ENCODE measurements at places on chromosomes 2 and 18.
A peak's percentile ranks its signal among the peaks of the same experiment; 100 is the strongest.

- H3K4me1 ChIP-seq, result no peaks in the 10 kb centered on the region
- no peaks in the 10 kb centered on the region for H3K36me3 ChIP-seq
- DNase-seq, result no peak
- H3K27ac ChIP-seq, result no peak overlapping the region
These were observed 110.1 kb upstream of the FBXO11 start for GRCh38 chr2:48016225-48017019.

- no peak overlapping the region for H3K4me3 ChIP-seq
- peaks cover 7% of the 10 kb centered on the region for H3K36me3 ChIP-seq
- H3K27me3 ChIP-seq, result no peaks in the 10 kb centered on the region
- no peak overlapping the region for H3K27ac ChIP-seq
- no peak for DNase-seq
- no peaks in the 10 kb centered on the region for H3K4me1 ChIP-seq
These were observed 22.2 kb downstream of the BUB1 start for GRCh38 chr2:110655701-110656100.

DNA sequence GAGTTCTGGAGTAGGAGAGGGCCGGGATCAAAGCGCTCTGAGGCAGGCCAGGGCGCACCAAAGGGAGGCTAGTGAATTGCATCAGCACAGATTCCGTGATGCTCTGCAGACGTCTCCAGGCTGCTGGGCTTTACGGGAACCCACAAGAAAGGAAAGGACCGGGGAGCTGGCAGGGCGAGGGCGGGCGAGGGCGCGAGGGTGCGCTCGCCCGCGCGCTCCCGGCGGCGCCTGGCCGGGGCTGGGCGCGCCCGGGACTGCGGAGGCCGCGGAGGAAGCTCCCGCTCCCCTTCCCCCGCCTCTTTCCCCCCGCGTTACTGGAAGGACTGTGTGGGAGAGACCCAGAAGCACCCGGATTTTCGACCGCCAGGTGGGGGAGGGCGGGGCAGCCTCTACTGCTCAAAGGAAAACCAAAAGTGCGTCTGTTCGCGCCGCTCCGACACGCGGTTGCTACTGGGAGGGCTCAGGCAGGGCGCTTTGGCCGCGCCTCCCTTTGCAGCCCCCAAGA lies 2.4 kb upstream of the FOSL2 start:
- H3K4me3 ChIP-seq, result peak overlapping the region; percentile 74
- no peak overlapping the region for H3K27ac ChIP-seq
- 0 out of 2 replicates have a peak, but pooled peaks cover 4% of the 10 kb centered on the region for H3K4me1 ChIP-seq
- 0 out of 2 replicates have a peak, but pooled peaks cover 2% of the 10 kb centered on the region for H3K27me3 ChIP-seq
- no peak for DNase-seq

DNA sequence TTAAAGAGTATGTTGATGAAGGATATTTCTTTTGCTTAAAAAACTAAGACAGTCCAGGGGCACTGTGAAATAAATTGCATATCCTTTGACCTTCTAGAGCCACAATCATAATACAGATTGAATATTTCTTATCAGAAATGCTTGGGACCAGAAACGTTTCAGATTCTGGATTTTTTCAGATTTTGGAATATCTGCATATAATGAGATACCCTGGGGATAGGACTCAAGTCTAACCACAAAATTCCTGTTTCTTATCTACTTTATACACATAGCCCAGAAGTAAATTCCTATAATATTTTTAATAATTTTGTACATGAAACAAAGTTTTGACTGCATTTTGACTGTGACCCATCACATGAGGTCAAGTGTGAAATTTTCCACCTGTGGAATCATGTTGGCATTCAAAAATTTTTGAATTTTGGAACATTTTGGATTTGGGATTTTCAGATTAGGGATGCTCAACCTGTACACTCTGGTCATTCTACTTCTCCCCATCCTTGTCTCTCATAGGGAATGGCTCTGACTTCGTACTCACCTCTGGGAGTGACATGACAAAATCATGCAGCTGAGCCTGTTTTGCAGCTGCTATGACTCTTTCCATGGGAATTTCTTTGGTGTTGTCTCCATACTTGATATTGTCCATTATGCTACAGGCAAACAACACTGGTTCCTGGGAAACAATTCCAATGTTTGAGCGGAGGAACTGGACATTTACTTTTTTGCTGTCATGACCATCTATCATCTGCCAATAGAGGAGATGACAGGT lies 25.7 kb downstream of the G6PC2 start:
- DNase-seq, result no peak
- H3K4me3 ChIP-seq, result no peak overlapping the region
- H3K36me3 ChIP-seq, result no peaks in the 10 kb centered on the region
- H3K27me3 ChIP-seq, result peaks cover 1% of the 10 kb centered on the region

DNA sequence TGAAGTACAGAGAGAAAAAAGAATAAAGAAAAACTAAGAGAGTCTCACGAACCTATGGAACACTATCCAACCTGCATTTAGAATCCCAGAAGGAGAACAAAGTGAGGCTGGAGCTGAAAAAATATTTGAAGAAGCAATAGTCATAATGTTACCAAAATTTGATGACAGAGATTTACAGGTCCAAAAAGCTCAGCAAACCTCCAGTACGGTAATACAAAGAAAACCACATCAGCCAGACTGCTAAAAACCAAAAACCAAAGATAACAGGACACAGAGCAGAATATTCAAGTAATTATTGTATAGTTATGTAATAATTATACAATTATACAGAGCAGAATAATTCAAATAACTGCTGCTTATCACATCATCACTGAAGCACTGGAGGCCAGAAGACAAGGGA lies 23.7 kb downstream of the ATL2 start:
- no peak overlapping the region for H3K27ac ChIP-seq
- no peak overlapping the region for H3K4me3 ChIP-seq
- H3K4me1 ChIP-seq, result no peaks in the 10 kb centered on the region
- H3K36me3 ChIP-seq, result no peaks in the 10 kb centered on the region
- no peaks in the 10 kb centered on the region for H3K27me3 ChIP-seq

- no peak overlapping the region for H3K27ac ChIP-seq
- no peaks in the 10 kb centered on the region for H3K27me3 ChIP-seq
- H3K4me3 ChIP-seq, result no peak overlapping the region
- no peaks in the 10 kb centered on the region for H3K4me1 ChIP-seq
These were observed 36.9 kb downstream of the CNGA3 start for GRCh38 chr2:98383166-98383565.

DNA sequence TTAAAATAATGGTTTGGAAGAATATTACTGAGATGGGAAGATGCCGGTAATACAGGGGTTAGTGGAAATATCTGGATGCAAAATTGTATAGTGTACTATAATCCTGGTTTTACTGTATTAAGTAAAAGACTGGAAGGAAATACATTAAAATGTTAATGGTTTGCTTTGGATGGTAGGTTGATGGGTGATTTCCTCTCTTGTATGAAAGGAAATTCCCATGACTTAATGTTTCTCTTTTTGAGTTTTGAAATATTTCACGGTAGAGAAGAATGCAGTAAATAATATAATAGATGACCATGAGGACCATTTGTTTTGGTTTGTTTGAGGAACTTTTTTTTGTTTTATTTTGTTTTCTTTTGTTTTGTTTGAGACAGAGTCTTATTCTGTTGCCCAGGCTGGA lies 8.2 kb downstream of the SPTBN1 start:
- no peaks in the 10 kb centered on the region for H3K27me3 ChIP-seq
- H3K4me1 ChIP-seq, result no peaks in the 10 kb centered on the region
- H3K36me3 ChIP-seq, result no peaks in the 10 kb centered on the region

- no peak within 1 kb of the TSS for H3K27ac ChIP-seq
- H3K27me3 ChIP-seq, result no peaks in the 10 kb centered on the region
- H3K36me3 ChIP-seq, result no peaks in the 10 kb centered on the region
- no peak within 1 kb of the TSS for H3K4me3 ChIP-seq
- DNase-seq, result no peak
These were observed at the start of gene ALPG for GRCh38 chr2:232406556-232407310. Gene ALPG (plus strand): TSS chr2:232406844. CDS start chr2:232406895, 51 bp downstream.

DNA sequence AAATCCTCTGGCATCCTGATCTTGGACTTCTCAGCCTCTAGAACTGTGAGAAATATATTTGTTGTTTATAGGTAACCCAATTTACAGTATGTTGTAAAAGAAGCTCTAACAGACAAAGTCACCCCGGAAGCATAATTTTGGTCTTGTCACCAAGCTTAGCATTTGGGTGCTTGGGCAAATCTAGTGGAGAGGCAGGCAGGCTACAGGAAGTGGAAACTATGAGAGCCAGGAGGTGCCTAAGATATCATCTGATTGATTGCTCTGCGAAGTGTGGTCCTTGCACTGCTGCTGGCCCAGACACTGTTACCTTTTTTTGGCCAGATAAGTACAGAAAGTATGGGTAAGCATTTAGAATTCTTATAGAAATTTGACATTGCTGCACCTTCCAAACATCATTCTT lies 102.9 kb downstream of the CDC42EP3 start:
- H3K36me3 ChIP-seq, result no peaks in the 10 kb centered on the region
- H3K27ac ChIP-seq, result 0 out of 2 replicates have a peak overlapping the region, but pooled peaks have one; percentile 5
- no peak overlapping the region for H3K4me3 ChIP-seq
- no peaks in the 10 kb centered on the region for H3K27me3 ChIP-seq
- H3K4me1 ChIP-seq, result peaks cover 29% of the 10 kb centered on the region
- DNase-seq, result no peak

DNA sequence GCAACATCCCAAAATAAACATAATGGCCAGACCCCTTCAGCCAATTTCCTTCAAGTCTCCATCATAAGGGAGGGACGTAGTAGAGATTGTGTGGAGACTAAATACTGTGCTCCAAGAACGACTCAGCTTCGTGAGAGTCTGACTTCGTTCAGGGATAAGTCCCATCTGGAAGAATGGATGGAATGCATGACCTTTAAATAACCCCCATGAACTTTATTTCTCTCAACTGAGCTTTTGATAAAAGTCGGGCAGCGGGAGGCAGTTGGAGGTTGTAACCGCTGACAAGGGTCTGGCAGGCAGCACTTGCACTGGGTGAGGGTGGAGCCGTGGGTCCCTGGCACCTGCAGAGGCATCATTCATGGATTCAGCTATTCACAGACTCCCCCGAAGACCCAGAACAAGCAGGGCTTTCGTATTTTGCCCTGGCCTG lies 115.9 kb downstream of the ZFP36L2 start:
- no peak overlapping the region for H3K27ac ChIP-seq
- no peak overlapping the region for H3K4me3 ChIP-seq
- H3K27me3 ChIP-seq, result no peaks in the 10 kb centered on the region
- DNase-seq, result no peak

- no peak overlapping the region for H3K27ac ChIP-seq
- peaks cover 39% of the 10 kb centered on the region for H3K36me3 ChIP-seq
- no peaks in the 10 kb centered on the region for H3K4me1 ChIP-seq
- H3K4me3 ChIP-seq, result no peak overlapping the region
These were observed 6.4 kb upstream of the STPG4 start for GRCh38 chr2:47161475-47161874.

All from GM12878 (cell line).